EL (cell line): ENCODE measurements at places on chromosomes 16 and 17.

- no peak for DNase-seq
Measured at GRCh38 chr16:88992351-88993165, 15.6 kb upstream of the CBFA2T3 start.

DNA sequence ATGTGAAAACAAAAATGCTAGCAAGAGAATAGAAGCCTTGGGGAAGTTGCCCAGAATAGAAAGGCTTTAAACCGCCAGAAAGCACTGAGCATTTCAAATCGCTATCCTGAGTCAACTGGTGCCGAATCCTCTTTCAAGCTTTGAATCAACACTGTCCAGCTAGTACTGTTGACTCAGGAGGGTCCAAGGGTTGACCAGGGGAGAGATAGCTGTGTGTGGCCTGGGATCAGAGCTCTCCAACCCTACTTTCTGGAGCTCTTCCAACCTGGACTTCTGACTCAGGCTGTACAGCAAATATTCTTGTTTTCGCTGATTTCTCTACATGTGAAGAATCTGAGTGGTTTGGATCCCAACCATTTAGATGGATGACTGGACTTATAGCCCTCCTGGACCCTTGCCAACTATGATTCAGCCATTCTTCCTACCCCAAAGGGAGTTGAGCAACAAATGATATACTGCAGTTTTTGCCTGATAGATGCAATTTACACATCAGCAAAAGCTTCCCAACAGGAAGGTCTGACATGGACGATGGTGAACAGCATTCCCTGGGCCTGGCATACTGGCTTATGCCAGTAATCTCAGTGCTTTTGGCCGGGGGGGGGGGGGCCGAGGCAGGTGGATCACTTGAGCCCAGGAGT is 154.0 kb upstream of the SDK2 start:
- DNase-seq: peak; percentile 29

DNA sequence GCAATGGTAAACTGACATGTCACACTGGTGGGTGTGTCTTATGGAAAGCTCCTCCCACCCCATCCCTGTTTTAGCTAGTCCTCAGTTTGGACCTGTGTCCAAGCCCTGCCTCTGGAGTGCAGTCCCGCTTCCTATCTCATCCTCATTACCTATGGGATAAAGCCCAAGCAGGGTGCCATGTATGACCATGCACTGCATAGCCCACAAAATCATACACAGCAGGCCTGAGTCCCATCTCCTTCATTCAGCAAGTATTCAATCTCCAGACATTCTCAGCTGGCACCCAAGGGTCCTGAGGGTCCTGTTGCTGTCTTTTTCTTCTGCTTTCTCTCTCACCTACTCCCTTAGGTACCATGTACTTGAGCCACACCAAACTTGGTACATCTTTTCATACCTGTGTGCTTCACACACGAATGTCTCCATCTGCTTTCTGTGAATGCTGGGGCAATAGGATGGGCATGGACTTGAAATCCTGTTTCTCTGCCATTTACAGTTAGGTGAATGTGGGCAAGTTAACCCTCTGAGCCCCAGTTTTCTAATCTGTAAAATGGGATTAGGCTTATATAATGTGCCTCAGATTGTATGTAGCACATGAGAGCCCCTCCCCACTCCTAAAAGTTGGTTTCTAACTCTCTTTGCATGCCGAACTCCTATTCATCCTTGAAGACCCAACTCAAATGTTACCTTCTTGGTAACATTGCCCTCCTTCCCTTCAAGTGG is 28.5 kb downstream of the TNS4 start:
- DNase-seq: no peak

GRCh38 chr17:81831957-81832607 is 1.0 kb downstream of the MCRIP1 start:
- peak; percentile 67 for DNase-seq

DNA sequence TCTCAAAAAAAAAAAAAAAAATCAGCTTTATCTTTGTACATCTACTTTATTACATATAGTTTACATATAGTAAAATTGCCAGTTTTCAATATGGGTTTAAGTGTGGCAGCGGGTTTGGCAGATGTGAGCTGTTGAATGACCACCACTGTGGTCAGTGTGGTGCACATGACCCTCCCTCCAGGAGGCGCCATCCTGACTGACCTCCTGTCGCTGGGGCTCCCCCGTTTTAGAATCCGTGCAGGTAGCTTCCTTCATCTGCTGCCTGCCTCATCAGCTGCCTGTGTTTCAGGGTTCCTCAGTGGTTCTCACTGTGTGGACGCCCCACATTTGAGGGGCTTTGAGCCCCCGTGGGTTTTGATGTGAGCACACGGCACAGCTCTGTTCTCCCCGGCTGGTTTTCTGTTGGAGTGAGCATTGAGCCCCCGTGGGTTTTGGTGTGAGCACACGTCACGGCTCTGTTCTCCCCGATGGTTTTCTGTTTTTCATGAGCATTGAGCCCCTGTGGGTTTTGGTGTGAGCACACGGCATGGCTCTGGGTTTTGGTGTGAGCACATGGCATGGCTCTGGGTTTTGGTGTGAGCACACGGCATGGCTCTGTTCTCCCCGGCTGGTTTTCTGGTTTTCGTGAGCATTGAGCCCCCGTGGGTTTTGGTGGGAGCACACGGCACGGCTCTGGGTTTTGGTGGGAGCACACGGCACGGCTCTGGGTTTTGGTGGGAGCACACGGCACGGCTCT is 57.9 kb upstream of the ZNF750 start:
- no peak for DNase-seq

DNA sequence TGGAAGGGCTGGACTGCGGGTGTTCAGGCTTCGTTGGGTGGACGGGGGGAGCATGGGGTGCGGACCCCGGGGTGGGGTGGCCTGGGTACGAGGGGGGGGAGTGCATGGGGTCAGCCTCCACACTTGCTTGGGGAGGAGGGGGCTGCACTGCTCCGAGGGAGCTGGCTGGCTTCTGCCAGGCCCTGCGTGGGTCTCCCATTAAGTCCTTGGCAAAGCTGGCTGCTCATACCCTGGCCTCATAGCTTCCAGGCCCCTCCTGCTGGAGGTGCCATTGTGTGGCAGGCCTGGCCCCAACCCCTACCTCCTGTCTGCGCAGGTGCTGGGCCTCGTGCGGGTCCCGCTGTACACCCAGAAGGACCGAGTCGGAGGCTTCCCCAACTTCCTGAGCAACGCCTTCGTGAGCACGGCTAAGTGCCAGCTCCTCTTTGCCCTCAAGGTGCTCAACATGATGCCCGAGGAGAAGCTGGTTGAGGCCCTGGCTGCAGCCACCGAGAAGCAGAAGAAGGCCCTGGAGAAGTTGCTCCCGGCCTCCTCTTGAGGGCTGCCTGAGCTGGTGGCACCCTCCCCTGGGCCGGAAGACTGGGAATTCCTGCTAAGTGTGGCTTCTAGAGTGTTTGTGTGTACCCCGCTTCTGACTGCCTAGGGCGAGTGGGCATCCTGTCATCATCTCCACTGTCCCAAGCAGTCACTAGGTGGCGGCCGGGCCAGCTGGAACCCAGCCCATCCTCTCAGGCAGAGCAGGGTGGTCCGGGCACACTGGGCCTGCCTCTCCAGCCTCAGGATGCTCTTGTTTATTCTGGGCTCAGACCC is 1.5 kb downstream of the NUDT16L1 start:
- no peak for DNase-seq

GRCh38 chr16:51419768-51420167 is 268.7 kb upstream of the SALL1 start:
- DNase-seq: no peak

GRCh38 chr16:81610144-81610842 is 165.7 kb downstream of the CMIP start:
- DNase-seq: peak; percentile 76

DNA sequence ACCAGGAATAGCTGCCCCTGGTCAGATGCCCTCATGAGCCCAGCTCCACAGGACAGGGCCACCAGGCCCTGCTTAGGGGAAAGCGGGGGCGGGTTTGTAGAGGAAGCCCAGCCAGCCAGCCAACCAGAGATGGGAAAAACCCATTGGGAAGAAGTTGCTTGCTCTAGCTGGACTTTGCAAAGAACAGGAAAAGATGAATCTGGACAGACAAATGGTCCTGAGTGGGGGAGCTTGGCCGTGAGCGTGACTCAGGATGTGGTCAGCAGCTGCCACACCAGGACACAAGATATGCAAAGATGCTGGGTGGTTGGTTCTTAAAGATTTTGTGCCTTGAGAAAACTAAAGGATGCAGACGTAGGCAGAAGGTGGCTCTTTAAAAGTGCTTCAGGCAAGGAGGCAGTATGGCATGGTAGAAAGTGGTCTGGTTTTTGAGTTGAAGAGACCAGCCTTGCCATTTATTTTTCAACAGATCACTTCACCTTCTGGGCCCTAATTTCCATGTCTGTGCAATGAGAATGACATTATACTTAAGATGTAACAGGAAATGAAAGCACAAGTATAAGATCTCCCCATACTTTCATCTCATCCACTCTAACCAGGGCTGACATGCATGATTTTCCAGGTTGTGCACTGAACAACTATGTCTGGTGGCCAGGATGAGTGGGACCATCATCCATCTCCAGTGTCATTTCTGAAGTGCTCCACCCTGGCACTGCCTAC is 27.8 kb upstream of the HEATR6 start:
- peak; percentile 79 for DNase-seq
